Left hindlimb (tissue), 1 donor: ENCODE measurements at places on chromosomes 4 and X.

DNA sequence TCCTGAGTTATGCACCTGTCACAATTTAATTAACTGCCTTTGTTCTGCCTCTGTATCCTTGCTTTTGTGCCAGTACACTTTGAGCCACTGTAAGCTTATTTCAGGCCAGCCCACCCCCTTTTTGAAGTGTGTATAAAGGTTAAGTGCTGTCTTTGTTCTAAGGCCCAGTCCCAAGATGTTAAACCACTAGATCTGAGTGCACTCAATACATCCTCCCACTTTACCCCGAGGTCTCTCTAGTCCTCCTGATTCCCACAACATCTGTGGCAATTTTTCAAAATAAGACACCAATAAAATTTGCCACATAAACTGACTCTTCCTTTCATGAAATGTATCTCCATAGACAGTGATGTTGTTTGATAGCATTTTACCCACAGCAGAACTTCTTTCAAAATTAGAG, 124.1 kb upstream of the SPIN4 start:
- no peak for DNase-seq

DNA sequence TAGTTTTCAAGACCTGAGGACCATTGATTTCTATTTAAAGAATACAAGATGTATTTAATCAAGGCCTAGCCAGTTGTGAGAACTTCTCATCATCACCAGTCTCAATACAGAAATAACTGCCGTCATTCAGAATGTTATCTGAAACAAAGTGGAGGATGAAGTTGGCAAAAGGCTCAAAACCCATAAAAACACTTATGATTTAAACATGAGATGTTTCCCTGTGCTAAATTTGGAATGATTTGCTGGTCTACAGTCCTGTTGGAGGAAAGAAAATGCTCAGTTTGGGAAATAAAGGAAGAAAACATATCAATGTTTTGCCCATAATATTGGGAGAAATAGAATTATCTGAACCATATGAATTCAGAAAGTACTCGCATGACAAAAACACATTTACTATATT, 192.2 kb downstream of the ADGRA3 start:
- no peak for DNase-seq

GRCh38 chrX:150857453-150857852, 41.0 kb downstream of the CD99L2 start:
- no peak for DNase-seq

GRCh38 chrX:148600131-148600530, 99.7 kb downstream of the AFF2 start:
- no peak for DNase-seq

DNA sequence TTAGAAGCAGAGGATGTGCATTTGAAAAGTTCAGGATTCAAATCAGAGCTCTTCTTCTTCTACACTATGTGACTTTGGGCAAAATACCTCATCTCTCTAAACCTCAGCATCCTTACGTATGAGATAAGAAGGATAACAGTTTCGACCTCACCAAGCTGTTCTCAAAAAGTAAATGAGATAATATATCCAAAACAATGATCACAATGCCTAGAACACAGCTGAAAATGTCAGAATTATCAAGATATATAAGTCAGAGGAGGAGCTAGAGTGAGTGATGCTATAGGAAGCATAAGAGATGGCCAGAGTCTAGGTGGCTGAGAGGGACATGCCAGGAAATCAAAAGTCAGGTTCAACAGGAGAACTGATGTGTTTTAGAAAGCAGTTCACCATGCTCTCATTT, 168.0 kb downstream of the EFHC2 start:
- no peak for DNase-seq
